Activated B cell treated with CpG ODN at 0.5 μM for 24 hours (primary cell): ENCODE measurements at places on chromosomes 6 and 20. TPM values are rescaled to one million over a fixed set of nuclear protein-coding genes. Genes with fewer than 3 reads are reported as not detected.

DNA sequence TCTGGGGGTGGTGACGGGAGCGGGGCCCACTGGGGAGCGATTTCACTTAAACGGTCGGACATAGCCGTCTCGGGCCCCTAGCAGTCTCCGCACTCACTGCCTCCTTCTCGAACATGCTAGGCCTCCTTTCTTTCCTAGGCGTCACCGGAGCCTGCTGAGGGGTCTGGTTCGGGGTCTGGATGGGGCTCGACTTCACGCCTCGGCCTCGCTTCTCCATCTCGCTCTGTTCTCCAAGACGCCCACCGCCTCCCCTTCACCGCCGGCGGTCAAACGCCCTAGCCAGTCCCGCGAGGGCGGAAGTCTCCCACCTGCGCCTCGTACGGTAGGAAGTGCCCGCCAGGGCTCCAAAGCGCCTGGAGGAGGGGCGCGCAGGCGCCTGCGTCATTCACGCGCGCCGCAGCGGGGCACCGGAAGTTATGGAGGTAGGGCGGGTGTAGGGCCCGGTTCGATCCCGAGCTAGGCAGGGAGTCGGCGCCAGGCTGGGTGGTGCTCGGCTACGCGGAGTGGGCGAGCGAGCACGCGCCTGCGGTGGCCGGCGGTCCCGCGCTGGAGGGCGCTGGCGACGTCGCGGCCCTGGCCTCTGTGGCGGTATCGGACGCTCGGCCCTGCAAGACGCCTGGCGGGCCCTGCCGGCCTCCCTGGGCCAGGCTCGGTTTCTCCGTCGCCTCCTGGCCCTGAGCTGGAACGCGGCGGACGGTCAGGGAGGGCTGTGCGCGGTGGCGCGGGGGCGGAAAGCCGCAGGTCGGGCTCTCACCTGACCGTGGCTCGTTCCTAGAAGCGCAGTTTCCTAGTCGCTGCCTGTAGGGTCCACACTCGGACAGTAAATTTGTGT lies at the start of the genes DYNLT2 and ERMARD:
TSS of gene DYNLT2 (minus strand) at position 331 of the 832 bp plus-strand sequence. CDS start at position 217, 114 bp downstream.
TSS of gene ERMARD (plus strand) at position 381 of the 832 bp plus-strand sequence. CDS start at position 417, 36 bp downstream.
- DNase-seq: peak; percentile 98
- H3K27ac ChIP-seq: peak within 1 kb of the TSS; percentile 97
- H3K4me3 ChIP-seq: peak within 1 kb of the TSS; percentile 95
- no peaks in the 10 kb centered on the region for H3K27me3 ChIP-seq
- peaks cover 14% of the 10 kb centered on the region for H3K36me3 ChIP-seq
- H3K4me1 ChIP-seq: peaks cover 30% of the 10 kb centered on the region

DNA sequence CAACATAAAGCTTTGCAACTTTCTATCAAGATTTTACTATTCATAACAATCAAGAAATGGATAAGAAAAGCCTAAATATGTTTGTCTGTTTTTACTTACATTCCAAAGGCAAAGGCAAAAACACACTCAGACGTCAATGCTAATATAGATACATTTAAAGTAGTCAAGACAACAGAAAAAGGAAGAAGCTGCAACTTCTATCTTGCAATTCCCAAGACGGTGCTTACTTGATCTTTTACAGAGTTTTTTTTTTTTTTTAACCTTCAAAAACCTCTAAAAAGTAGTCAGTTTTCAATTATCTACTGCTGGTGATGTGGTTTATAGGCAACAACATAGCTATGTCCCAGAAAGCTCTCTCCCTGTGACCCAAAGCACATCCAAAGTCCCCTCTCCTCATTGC lies 58.1 kb downstream of the EPB41L2 start:
- H3K27me3 ChIP-seq: no peaks in the 10 kb centered on the region
- no peak for DNase-seq
- no peak overlapping the region for H3K27ac ChIP-seq

Gene SGK1
- 32.8 and 36.2 TPM in 2 replicates for total RNA-seq

Gene CDH26
- total RNA-seq: 1.4 and 1.6 TPM in 2 replicates

DNA sequence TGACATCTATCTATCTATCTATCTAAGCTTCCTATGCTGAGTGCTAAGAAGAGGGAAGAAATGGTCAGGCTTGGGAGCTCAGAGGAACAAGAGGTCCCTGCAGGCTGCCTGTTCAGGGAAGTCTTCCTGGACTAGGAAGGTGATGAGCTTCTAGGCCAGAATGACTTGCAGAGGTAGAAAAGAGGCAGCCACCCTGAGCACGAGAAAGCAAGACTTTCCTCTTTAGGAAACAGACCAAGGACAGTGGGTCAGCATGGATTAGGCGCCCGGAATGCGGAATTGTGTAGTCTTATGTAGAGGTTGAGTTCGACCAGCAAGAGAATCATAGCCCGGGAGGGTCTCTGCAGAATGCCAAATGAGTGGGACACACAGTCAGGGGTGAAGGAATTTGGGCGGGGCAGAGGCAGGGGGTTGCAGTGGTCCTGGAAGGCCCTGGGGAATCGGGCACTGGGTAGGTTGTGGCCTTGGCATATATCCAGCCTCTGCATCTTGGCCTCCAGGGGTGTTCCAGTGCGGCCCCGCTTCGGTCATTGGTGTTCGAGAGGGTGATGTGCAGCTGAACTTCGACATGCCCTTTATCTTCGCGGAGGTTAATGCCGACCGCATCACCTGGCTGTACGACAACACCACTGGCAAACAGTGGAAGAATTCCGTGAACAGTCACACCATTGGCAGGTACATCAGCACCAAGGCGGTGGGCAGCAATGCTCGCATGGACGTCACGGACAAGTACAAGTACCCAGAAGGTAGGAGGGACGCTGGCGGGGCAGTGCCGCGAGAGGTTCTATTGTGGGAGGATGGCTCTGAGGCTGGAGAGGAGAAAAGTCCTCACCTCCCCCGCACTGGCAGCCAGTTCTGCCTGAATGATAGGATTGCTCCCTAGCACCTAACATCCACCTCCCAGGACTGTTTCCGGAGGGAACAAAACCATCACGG lies 32.1 kb downstream of the TGM3 start:
- H3K27ac ChIP-seq: no peak overlapping the region
- DNase-seq: no peak
- H3K4me3 ChIP-seq: no peak overlapping the region
